Glomerular endothelial cell (primary cell): ENCODE measurements at places on chromosomes 4 and X. TPM values are rescaled to one million over a fixed set of nuclear protein-coding genes. Genes with fewer than 3 reads are reported as not detected.

The SPIN3 gene
- total RNA-seq: 2.7 and 3.1 TPM in 2 replicates

The TMLHE gene
- total RNA-seq: 9.3 and 10.0 TPM in 2 replicates

DNA sequence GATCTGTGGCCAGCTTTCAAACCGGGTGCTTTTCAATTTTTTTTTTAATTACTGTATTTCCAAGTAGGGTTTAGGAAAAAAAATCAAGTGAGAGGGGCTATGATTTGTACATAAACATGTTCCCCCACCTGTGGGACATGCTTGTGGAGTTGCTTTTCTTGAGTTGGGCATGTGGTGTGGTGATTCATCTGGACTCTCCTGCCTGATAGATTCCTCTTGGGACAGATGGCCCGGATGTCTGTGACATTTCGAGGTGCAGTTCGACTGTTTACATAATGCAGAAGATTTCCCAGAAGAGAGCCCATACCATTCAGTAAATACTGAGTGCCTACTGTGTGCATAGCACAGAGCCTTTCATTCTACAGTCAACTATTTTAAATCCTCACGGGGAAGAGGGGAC, 49.9 kb downstream of the DOCK11 start:
- no peak for DNase-seq

- no peak for DNase-seq
These were observed 10.8 kb downstream of the CETN2 start for GRCh38 chrX:152819732-152820131.

- no peak for DNase-seq
These were observed 58.4 kb upstream of the TMEM150C start for GRCh38 chr4:82620126-82620735.

- DNase-seq: no peak
These were observed 34.1 kb downstream of the PLS3 start for GRCh38 chrX:115595049-115595448.

DNA sequence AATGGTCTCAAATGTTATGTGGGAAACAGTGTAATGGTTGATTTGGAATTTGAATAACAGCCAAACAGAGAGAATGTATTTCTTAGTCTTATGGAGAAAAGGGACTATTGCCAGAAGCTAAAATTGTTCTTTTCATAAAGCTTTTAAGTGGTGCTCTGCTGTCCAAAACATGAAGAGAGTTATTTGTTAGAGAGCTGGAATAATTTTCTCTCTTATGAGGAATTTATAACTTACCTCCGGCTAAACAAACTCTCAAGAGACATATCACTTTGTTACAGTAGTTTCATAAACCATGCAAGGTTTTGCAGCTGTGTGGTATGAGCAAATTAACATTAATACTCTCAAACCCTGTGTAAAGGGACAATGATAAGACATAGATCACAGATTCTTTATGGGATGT, 28.6 kb downstream of the SULT1B1 start:
- no peak for DNase-seq

DNA sequence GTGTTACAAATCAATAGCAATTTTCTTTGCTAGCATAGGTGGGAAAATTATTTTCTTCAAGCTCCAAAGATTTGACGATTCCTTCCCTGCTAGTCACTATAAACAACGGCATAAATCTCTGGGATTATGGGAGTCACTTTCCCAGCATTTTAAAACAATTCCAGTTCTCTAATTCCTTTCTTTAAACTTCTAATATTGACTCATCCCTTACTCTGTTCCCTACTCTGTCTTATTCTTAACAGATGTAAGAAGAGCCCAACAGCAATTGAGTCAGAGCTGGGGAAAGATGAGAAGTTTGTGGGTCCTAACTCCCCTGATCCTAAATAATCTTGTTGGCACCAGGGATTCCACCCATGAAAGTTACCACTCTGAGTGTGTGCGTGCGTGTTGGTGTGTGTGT, 47.4 kb upstream of the IL21 start:
- DNase-seq: no peak

- DNase-seq: no peak
These were observed 31.2 kb downstream of the PJA1 start for GRCh38 chrX:69133921-69134542.

DNA sequence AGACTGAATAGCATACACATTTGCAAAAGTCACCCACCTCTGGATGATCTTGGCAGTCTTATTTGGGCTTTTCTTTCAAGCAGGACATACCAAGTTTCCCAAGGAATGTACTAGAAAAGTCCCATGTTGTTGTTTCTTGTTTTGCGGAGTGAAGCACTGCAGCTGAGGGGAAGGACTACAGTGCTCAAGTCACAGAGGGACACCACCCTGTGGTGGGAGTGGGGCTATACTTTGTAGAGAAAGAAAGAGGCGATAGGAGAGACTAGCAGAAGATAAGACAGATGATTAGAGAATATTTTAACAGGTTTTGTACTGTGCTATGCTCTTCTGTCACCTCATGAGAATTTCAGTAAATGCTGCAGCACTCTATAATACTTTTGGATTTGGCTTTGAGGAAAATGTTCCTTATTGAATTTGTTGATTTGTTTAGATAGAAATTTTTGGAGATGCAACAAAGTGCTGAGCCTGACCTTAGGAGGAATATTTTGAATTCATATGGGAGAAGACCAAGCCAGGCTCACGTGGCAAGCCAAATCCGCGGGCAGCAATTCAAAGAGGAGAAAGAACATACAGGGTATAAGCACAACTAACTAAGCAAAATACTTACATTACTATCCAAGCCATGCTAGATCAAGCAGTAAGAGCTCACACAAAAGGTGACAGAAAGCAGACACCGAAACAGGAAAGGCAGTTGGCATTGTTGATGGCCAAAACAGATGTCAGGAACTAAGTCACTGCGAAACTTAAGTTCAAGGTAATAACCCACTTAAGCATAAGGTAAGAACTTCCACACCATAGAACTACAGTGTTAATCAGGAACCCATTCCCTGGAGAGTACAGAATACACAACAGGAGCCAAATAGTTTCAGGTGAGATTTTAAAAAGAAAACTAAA, 280.3 kb upstream of the INTU start:
- no peak for DNase-seq

DNA sequence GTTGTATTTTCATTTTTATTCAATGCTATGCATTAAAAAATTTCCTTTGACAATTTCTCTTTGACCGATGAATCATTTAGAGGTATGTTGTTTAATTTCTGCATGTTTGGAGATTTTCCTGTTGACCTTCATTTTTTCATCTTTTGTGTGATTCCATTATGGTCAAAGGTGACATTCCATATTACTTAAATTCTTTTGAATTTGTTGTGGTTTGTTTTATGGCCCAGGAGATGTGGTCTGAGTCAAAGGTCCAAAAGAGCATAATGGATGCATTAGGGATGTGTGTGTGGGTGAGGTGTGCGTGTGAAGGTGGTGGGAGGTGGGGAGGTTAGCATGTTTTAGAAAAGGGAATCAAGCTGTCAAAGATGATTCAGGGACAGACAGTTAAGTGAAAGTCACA, 76.0 kb upstream of the GIMD1 start:
- no peak for DNase-seq

The QRFPR gene
- total RNA-seq: not detected in 2 replicates

- DNase-seq: no peak
These were observed 567.9 kb upstream of the HTR2C start for GRCh38 chrX:114015966-114016365.
